ENCODE measurements at places on chromosomes 2 and 18.

DNA sequence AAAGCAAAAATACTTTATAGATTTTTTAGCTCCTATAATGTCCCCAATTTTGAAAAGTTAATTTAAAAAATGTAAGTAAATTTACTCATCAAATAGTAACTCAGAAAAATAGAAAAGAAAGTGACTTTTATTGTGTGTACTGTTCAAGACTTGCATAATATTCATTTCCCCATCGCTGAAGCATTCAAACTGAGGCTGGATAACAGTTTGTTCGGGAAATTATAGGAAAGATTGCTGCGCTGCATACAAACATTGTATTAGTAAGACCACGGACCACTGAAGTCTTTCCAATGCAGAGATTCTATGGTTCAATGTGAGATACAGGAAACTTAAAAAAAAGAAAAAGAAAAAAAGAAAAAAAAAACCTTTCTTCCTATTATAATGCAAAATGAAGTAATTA is 10.4 kb downstream of the STK17B start:
- DNase-seq: no peak

- DNase-seq: no peak
Observed at GRCh38 chr2:169082995-169083394, 13.6 kb downstream of the DHRS9 start.

DNA sequence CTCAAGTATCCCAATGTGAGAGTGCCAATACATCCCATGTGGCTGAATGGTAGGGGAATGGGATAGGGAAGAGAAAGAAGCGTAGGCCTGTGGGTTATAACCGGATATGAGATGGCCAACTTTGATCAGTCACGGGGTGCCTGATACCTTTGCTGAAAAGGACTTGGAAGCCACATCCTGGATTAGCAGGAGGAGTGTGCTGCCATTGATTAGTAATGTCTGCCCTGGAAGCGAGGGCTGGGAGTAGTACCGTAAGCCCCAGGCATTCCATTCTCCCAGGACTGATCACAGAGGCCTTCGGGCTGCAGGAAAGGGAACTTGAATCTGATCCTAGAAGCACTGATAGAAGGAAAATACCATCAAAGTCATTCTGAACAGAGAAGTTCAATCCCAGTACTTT is 218.5 kb downstream of the TFCP2L1 start:
- DNase-seq: no peak

- DNase-seq: no peak
Observed at GRCh38 chr2:63578767-63579166, 9.5 kb downstream of the WDPCP start.

DNA sequence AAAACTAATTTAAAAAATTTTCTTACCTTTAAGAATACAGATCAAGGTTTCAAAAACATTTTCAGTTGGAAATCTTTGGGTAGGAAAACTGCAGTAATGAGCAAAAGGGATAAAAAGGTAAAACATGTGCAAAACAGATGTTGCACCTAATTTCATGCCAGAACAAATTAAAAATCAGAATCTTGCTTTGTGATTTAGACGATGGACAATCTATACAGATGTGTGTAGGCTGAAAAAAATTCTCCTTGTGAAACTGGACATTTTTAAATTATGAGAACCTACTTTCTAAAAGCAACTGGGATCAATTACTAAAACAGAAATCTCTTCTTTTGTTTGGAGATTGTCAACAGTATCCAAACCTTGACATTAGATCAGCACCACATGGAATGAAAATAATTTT is 183.2 kb upstream of the ITGA4 start:
- DNase-seq: no peak

GRCh38 chr2:165889798-165890197 is 63.8 kb downstream of the TTC21B start:
- DNase-seq: no peak

DNA sequence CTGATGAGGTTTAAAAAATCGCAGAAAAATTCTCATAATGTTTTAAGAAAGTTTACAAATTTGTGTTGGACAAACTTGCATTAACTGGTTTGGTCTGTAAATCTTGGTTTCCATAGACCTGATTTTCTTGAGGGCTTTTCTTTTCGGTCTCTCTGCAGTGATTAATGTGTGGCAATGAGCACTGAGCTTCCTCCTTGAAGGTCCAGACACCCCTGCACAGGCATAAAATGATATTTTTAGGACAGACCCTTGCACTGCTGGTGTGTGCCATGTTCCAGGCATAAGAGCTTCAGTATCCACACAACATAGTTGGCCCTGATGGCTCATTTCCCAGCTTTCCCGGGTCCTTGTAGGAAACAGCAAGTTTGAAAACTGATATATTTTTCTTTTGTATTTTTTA is 33.7 kb downstream of the MRPL33 start:
- no peak for DNase-seq

- DNase-seq: no peak
Observed at GRCh38 chr2:128552141-128552805, 233.6 kb upstream of the HS6ST1 start.

GRCh38 chr2:172704072-172704936 is 31.3 kb upstream of the RAPGEF4 start:
- DNase-seq: no peak

Measured in stimulated activated CD4-positive, alpha-beta T cell treated with anti-CD3 and anti-CD28 coated beads, Interleukin-15, amount 100 ng/mL, for 1 hour (primary cell).